ENCODE measurements at places on chromosomes 11 and 22. TPM values are rescaled to one million over a fixed set of nuclear protein-coding genes. Genes with fewer than 3 reads are reported as not detected.

Gene CLCF1
- 9.3 TPM for total RNA-seq

GRCh38 chr11:121613724-121614123 lies 161.0 kb upstream of the SORL1-AS1 start:
- no peak overlapping the region for H3K27ac ChIP-seq
- H3K4me3 ChIP-seq = no peak overlapping the region
- H3K36me3 ChIP-seq = no peaks in the 10 kb centered on the region
- H3K27me3 ChIP-seq = no peaks in the 10 kb centered on the region
- DNase-seq = no peak

DNA sequence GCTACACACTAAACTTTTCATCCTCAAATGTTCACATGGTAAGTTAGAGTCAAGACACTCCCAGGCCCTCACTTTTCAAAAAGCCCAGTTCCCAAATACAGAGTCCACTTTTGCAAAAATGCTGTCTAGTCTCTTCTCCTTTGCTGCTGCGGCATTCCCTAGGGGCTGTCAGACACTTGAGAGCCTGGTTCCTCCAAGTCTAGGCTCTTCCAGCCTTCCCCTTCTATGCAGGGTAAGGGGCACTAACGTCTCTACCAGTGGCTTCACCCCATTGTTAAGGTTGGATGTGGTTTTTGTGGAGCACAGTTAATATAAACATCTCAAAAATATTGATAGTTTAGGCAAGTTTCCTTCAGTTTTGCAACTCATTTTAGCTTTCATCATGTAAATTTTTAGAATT lies 181.5 kb downstream of the KIF18A start:
- H3K4me1 ChIP-seq = no peaks in the 10 kb centered on the region
- H3K27ac ChIP-seq = no peak overlapping the region
- DNase-seq = no peak
- no peak overlapping the region for H3K4me3 ChIP-seq

- DNase-seq = no peak
- no peaks in the 10 kb centered on the region for H3K36me3 ChIP-seq
- H3K4me1 ChIP-seq = no peaks in the 10 kb centered on the region
- H3K4me3 ChIP-seq = no peak overlapping the region
- no peak overlapping the region for H3K27ac ChIP-seq
Observed at GRCh38 chr11:128580612-128581011, 6.7 kb downstream of the ETS1 start.

Gene MMP27
- not detected for total RNA-seq

Gene KRTAP5-7
- not detected for total RNA-seq

DNA sequence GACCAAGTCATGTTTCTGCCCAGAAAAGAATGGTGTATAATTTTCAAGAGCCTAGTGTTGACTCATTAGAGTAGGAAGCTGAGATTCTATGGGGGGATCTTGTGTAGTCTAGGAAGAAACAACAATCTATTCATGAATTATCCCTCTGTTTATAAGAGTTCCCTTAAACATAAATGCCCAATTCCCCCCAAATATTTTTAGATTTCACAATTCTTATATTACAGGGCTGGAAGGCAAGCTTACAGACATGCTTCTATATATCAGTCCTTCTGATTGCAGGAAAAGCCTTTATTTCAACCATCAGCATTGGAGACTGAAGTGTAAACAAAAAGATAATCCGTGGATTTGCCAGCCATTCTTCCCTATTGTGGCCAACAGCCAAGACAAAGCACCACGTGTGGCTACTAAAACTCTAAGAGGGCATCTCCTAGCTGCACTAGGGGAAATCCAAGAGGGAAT lies 71.4 kb downstream of the NAT10 start:
- DNase-seq = no peak
- H3K4me1 ChIP-seq = peaks cover 18% of the 10 kb centered on the region
- no peaks in the 10 kb centered on the region for H3K27me3 ChIP-seq

GRCh38 chr11:62770778-62771143 lies 435 bp upstream of the TAF6L start:
- H3K4me1 ChIP-seq = peaks cover 8% of the 10 kb centered on the region
- H3K27ac ChIP-seq = peak overlapping the region; percentile 95
- H3K36me3 ChIP-seq = peaks cover 4% of the 10 kb centered on the region
- no peak for DNase-seq
- no peaks in the 10 kb centered on the region for H3K27me3 ChIP-seq
- peak overlapping the region; percentile 72 for H3K4me3 ChIP-seq

- H3K27ac ChIP-seq = no peak overlapping the region
- no peaks in the 10 kb centered on the region for H3K36me3 ChIP-seq
- no peaks in the 10 kb centered on the region for H3K4me1 ChIP-seq
- H3K27me3 ChIP-seq = no peaks in the 10 kb centered on the region
Observed at GRCh38 chr11:19868281-19868821, 155.7 kb downstream of the NAV2 start.

DNA sequence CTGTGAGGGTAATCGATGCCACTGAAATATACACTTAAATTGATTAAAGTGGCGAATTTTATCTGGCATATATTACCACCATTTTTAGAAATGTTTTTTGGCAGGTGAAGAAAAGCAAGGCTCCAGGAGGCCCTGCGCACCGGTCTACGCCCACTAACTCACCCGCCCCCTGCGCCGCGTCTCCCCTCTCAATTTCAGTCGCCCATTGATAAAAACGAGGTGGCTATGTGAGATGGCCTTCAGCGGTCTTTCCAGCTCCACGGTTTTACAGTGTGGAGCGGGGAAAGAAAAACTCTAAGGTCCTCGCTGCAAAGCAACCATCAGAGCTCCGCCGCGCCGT lies 602 bp upstream of the AQP11 start:
- H3K4me1 ChIP-seq = peaks cover 4% of the 10 kb centered on the region
- H3K27me3 ChIP-seq = no peaks in the 10 kb centered on the region
- peak; percentile 61 for DNase-seq
- peak overlapping the region; percentile 92 for H3K4me3 ChIP-seq
- peak overlapping the region; percentile 80 for H3K27ac ChIP-seq

Gene OR52D1
- total RNA-seq = not detected

- H3K4me1 ChIP-seq = peaks cover 14% of the 10 kb centered on the region
- no peaks in the 10 kb centered on the region for H3K36me3 ChIP-seq
- H3K27ac ChIP-seq = no peak overlapping the region
- DNase-seq = no peak
- H3K4me3 ChIP-seq = no peak overlapping the region
Observed at GRCh38 chr11:75554258-75555022, 7.6 kb upstream of the SERPINH1 start.

Gene CLDN5
- total RNA-seq = 0.18 TPM

DNA sequence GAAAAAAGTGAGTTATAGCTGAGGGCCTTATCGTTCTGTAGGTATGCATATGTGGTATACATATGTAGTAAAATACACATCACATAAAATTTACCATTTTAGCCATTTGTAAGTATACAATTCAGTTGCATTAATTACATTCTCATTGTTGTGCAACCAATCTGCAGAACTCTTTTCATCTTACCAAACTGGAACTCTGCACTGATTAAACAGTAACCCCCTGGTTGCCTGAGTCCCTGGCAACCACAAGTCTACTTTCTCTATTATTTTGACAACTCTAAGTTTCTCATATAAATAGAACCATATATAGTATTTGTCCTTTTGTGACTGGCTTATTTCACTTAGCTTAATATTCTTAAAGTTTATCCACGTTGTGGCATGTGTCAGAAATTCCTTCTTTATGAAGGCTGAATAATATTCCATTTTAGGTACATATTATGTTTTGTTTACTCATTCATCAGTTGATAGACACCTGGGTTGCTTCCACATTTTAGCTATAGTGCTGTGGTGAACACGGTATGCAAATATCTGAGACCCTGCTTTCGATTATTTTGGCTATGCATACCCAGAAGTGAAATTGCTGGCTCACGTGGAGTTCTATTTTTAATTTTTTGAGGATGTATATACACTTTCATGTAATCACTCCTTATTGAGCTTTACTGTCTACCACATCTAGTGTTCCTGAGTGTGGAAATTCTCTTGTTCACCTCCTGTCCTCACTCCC lies 1.6 kb upstream of the DDX10 start:
- no peak for DNase-seq
- no peaks in the 10 kb centered on the region for H3K36me3 ChIP-seq
- H3K4me1 ChIP-seq = peaks cover 19% of the 10 kb centered on the region
- no peaks in the 10 kb centered on the region for H3K27me3 ChIP-seq
- no peak overlapping the region for H3K4me3 ChIP-seq

Gene CRYBB2
- 0.39 TPM for total RNA-seq

- no peak for DNase-seq
- no peaks in the 10 kb centered on the region for H3K36me3 ChIP-seq
- no peak overlapping the region for H3K4me3 ChIP-seq
- no peaks in the 10 kb centered on the region for H3K4me1 ChIP-seq
Observed at GRCh38 chr11:69841859-69842698, 22.9 kb upstream of the FGF3 start.

Gene KREMEN1
- 2.2 TPM for total RNA-seq

DNA sequence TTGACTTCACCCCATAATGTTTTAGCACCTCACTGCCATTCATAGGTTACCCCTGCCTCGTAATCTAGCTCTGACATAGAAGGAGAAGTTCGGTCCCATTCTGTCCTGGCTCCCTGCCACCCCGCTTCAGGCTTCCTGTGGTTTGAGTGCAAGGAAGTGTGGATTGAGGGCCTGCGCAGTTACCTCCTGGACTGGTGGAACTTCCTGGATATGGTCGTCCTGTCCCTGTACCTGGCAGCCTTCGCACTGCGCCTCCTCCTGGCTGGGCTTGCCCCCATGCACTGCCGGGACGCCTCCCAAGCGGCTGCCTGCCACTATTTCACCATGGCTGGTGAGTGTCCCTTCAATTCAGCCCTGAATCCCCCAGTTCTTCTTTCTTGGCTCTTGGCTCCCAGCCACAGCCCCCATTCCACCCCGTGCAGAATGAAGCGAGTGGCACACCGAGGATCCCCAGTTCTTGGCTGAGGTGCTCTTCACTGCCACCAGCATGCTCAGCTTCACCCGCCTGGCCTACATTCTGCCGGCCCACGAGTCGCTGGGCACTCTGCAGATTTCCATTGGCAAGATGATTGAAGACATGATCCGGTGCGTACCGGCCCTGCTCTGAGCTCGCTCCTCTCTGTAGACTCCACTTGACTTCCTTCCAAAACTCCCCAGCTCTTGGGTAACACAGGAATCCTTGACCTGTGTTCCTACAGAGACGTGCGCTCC lies 15.4 kb downstream of the ART5 start:
- H3K27ac ChIP-seq = no peak overlapping the region
- H3K4me3 ChIP-seq = no peak overlapping the region
- H3K4me1 ChIP-seq = no peaks in the 10 kb centered on the region
- H3K36me3 ChIP-seq = no peaks in the 10 kb centered on the region
- no peaks in the 10 kb centered on the region for H3K27me3 ChIP-seq

Gene PKDREJ
- total RNA-seq = not detected

Gene BACE1
- total RNA-seq = 4.9 TPM

- H3K36me3 ChIP-seq = no peaks in the 10 kb centered on the region
- no peaks in the 10 kb centered on the region for H3K27me3 ChIP-seq
- H3K4me3 ChIP-seq = no peak overlapping the region
- no peak overlapping the region for H3K27ac ChIP-seq
- no peaks in the 10 kb centered on the region for H3K4me1 ChIP-seq
Observed at GRCh38 chr22:23742505-23743264, 8.2 kb downstream of the ZNF70 start.

- no peak overlapping the region for H3K27ac ChIP-seq
- no peak overlapping the region for H3K4me3 ChIP-seq
- no peaks in the 10 kb centered on the region for H3K36me3 ChIP-seq
- no peaks in the 10 kb centered on the region for H3K27me3 ChIP-seq
Observed at GRCh38 chr22:29079218-29079901, 6.5 kb downstream of the KREMEN1 start.

Gene C11orf52
- not detected for total RNA-seq

- H3K4me3 ChIP-seq = no peak overlapping the region
- no peaks in the 10 kb centered on the region for H3K27me3 ChIP-seq
- no peaks in the 10 kb centered on the region for H3K4me1 ChIP-seq
- no peak overlapping the region for H3K27ac ChIP-seq
Observed at GRCh38 chr11:103805688-103806009, 230.8 kb upstream of the DDI1 start.

Gene SCN4B
- total RNA-seq = 0.33 TPM

GRCh38 chr11:97943493-97943892 lies 1077.3 kb upstream of the CNTN5 start:
- DNase-seq = no peak
- H3K4me3 ChIP-seq = no peak overlapping the region
- H3K36me3 ChIP-seq = no peaks in the 10 kb centered on the region
- no peaks in the 10 kb centered on the region for H3K27me3 ChIP-seq
- H3K4me1 ChIP-seq = no peaks in the 10 kb centered on the region
- no peak overlapping the region for H3K27ac ChIP-seq

DNA sequence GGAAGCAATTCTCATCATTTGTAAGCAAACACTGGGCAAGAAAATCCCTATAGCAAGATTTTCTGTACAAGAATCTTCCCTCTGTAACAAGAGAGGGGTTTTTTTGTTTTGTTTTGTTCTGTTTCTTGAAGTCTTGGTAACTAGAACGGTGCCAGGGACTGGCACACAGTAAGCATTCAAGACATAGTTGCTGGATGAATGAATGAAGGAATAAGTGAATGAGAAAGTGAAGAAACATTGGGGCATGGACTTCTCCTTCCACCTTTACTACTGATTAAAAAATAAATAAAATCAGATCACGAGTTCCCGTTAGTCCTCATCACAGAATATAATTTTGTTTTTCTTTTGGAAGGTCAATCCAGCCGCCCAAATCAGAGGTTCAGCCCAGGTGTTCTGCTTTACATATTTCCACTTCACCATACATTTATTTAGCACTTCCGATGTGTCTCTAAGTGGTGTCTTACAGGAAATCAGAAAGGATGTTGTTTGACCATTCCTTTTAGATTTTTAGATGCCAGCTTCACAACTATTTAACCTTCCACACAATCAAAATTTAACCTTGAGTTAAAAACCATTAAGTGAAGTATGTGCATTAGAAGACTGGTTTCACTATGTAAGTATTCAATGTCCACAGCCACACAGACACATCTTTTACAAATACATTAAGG lies 281.2 kb downstream of the CADM1 start:
- H3K36me3 ChIP-seq = no peaks in the 10 kb centered on the region
- H3K27me3 ChIP-seq = no peaks in the 10 kb centered on the region
- H3K4me1 ChIP-seq = no peaks in the 10 kb centered on the region
- no peak overlapping the region for H3K4me3 ChIP-seq

- no peaks in the 10 kb centered on the region for H3K4me1 ChIP-seq
- no peak for DNase-seq
- no peak overlapping the region for H3K27ac ChIP-seq
- H3K27me3 ChIP-seq = peaks cover 20% of the 10 kb centered on the region
- no peaks in the 10 kb centered on the region for H3K36me3 ChIP-seq
Observed at GRCh38 chr11:121762820-121763219, 310.1 kb upstream of the SORL1-AS1 start.

All from Panc1 (cell line).